ENCODE measurements at places on chromosomes 6 and 20.

- DNase-seq = no peak
Observed at GRCh38 chr6:41568585-41569384, 22.6 kb downstream of the FOXP4 start.

- DNase-seq = no peak
Observed at GRCh38 chr6:52577778-52578463, 1.1 kb upstream of the TRAM2 start.

DNA sequence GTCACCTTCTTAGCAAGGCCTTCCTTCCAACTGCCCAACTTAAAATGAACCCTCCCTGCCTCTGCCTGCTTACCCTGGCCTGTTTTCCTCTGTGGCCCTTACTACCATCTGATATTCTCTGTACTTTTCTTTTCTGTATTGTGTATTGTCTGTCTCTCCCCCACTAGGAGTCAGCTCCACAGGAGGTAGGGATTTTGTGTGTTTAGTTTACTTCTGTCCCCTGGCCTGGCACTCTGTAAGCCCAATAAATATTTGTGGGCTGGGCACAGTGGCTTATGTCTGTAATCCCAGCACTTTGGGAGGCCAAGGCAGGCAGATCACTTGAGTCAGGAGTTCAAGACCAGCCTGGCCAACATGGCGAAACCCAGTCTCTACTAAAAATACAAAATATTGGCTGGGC lies 72.8 kb downstream of the RIPOR3 start:
- no peak for DNase-seq

DNA sequence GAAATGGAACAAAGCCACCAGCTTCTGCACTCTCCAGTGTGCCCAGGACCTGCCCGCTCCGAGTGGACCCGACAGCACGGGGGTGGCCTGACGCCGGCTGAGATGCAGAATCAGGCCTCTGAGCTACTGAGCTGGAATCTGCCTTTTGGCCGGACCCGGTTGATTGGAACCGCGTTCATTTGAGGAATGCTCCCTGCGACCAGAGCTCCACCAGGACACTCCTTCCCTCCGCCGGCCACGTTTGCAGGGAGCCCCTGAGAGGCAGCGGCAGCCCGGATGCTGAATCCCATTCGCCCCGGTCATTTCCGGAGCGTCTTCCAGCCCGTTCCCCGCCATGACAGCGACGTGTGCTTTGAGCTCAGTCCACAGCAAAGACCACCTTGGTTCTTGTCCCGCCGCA lies 392.7 kb downstream of the THBS2 start:
- DNase-seq = no peak

- DNase-seq = no peak
Observed at GRCh38 chr20:31673943-31674463, 36.3 kb downstream of the COX4I2 start.

- DNase-seq = no peak
Observed at GRCh38 chr6:100886076-100886475, 4.9 kb upstream of the ASCC3 start.

- DNase-seq = no peak
Observed at GRCh38 chr6:97294451-97294850, 11.4 kb upstream of the MMS22L start.

DNA sequence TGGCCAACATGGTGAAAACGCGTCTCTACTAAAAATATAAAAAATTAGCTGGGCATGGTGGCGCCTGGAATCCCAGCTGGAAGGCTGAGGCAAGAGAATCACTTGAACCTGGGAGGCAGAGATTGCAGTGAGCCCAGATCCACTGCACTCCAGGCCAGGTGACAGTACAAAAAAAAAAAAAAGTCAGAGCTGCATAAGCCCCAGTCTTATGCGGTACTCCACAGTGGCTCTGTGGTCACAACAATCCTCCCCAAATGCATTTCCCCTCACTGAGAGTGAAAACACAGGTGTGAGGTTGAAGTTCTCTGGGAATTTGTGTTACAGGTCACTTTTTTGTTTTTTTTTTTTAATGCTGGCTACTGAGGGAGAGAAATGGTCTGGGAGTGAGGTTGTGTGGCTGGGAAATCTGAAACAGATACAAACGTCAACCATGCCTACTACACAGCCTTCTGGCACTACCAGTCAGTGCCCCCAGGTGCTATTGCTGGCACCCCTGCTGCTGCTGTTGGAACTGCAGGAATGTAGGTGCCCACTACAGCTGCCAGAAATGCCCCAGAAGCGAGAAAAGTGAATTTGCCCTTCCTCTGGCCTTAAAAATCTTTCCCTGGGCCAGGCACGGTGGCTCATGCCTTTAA lies 5.7 kb downstream of the MRPS26 start:
- DNase-seq = no peak

- peak; percentile 71 for DNase-seq
Observed at GRCh38 chr6:27251606-27252251, 4.2 kb downstream of the PRSS16 start.

DNA sequence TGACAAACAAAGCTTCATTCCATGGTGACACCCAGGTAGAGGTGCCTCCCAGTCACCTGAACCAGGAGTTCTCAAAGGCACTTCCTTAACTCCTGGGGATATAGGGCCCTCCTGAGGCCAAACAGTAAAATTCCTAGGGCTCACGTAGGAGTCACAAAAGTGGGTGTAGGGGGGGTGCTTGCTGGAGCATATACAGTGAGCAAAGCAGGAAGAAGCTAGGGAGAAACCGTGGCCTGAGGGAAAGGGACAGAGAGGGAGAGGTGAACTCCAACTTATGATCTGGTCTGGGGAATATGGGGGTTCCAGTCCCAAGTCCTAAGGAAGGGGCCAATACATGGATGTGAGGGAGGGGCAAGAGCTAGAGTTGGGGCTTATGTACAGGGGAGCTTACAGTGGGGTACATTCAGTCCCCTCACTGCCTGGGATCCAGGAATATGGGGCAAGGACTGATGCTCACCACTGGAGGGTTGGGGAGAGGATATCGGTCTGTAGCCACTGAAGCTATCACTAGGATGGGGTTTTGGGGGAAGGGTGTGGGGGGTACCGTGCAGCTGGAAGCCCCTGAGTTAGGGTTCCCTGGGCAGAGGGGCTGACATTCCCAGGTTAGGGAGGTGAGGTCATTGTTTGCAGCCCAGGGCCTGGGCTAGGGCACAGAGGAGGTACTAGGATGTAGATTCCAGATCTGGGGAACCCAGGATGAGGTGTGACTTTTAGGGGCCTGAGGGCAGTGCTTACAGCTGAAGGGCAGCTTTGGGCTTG lies 950 bp downstream of the PEDS1 start:
- no peak for DNase-seq

DNA sequence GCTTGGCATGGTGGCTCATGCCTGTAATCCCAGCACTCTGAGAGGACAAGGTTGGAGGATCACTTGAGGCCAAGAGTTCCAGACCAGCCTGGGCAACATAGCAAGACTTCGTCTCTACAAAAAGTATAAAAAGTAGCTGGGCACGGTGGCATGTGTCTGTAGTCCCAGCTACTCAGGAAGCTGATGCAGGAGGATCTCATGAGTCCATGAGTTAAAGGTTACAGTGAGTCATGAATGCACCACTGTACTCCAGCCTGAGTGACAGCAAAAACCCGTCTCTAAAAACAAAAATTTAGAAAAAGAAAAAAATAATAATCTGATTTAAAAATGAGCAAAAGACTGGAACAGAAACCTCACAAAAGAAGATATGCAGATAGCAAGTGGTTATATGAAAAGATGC lies 279.7 kb downstream of the RNGTT start:
- no peak for DNase-seq

GRCh38 chr6:76448109-76448508 lies 375.6 kb upstream of the IMPG1 start:
- DNase-seq = no peak

DNA sequence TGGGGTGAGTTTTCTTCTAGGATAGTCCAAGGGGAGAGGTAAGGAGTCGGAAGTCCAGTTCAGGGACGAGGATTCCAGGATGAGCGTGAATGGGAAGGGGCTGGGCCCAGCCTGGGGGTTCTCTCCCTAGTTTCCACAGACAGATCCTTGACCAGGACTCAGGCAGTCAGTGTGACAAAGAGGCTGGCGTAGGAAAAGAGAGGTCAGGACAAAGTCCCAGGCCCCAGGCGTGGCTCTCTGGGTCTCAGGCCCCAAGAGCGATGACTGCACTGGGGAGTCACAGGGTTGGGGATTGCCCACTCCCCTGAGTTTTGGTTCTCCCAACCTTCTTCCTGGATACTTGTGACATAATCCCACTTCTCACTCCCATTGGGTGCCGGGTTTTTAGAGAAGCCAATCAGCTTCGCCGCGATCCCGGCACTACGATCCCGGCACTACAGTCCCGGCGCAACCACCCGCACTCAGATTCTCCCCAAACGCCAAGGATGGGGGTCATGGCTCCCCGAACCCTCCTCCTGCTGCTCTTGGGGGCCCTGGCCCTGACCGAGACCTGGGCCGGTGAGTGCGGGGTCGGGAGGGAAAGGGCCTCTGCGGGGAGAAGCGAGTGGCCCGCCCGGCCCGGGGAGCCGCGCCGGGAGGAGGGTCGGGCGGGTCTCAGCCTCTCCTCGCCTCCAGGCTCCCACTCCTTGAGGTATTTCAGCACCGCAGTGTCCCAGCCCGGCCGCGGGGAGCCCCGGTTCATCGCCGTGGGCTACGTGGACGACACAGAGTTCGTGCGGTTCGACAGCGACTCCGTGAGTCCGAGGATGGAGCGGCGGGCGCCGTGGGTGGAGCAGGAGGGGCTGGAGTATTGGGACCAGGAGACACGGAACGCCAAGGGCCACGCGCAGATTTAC lies 46.2 kb upstream of the TRIM26 start:
- DNase-seq = peak; percentile 66

- no peak for DNase-seq
Observed at GRCh38 chr6:108587258-108588059, 26.7 kb downstream of the FOXO3 start.

- no peak for DNase-seq
Observed at GRCh38 chr20:19758501-19759331, 658 bp downstream of the RIN2 start.

DNA sequence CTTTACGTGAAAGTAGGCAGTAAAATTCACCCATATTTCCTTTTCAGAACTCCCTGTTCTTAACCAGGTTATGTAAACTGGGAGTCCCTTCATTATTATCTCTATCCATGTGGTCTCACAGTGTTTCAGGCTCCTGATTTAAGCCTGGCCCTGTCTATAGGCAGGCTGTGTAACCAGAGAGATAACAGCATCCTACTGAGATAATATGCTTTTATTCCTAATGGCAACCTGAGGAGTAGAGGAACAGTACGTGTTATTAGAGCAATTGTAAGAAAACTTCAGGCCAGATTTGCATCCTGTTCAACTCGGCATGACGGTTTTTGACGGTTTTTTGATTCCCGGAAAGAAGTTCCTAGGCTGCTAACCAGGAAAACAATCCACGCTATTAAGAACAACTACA lies 16.9 kb downstream of the FUT9 start:
- DNase-seq = no peak

GRCh38 chr20:57394121-57395082 lies 3.2 kb downstream of the RBM38 start:
- DNase-seq = no peak

DNA sequence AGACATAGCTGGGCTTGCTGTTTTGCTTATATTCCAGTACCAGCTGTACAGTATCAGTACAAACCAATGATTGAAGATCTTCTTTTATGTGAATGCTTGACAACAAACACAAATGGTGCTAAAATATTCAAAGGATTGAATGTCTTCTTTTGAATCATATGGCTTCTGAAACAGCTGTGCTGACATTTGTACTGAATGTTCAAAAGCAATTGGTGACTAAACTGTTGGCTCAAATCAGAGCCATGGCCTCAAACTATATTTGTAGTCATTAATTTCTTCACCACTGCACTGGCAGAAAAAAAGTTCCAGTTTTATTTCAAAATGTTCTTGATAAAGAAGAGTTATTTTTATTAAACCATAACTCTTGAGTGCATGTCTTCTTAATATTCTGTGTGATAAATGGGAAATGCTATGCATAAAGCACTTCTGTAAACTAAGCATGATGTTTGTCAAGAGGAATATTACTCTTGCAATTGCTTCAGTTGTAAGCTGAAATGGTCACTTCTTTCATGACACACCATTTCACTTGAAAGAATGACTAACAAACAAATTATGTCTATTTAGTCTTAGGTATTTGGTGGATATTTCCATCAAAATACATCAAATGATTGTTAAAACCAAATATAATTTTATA lies 45.9 kb upstream of the CENPW start:
- no peak for DNase-seq

- DNase-seq = no peak
Observed at GRCh38 chr6:83978324-83978734, 55.2 kb upstream of the MRAP2 start.

DNA sequence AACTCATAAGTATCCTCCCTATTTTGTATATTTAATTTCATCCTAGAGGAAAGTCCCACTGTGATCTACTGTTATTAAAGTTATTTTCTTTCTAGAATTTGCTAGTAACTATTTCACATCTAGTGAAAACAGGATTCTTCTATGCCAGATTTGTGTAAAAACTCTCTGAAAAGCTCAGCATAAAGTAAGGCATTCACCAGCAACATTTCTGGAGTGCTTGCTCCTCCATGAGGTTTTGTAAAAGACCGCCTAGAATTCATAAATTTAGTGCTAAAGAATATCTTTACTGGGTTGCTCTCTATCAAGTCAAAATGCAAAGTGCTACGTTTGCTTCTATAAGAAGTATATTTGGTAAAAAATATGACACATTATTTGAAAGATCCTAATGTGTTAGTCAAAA lies 173.5 kb upstream of the IRAK1BP1 start:
- no peak for DNase-seq

Measured in central memory CD4-positive, alpha-beta T cell (primary cell).